ENCODE measurements at places on chromosomes 3 and 15.

DNA sequence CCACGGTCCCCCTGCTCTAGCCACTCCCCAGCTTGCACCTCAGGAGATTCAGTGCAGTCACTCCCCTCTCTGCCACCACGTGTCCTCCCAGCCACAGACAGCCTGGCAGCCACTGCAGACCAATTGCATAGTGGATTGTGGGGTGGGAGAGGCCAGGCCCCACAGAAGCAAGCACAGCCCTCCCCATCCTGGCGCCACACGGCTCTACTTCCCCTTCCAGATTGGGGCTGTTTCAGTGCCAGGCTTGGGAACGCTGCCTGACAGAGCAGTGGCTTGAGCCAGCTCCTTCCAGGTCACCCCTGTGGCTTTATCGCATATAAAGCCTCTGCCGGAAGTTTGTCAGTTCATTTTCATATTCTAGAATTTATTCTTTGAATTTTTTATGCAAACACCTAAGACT lies 90.7 kb downstream of the TMEM266 start:
- DNase-seq = no peak

DNA sequence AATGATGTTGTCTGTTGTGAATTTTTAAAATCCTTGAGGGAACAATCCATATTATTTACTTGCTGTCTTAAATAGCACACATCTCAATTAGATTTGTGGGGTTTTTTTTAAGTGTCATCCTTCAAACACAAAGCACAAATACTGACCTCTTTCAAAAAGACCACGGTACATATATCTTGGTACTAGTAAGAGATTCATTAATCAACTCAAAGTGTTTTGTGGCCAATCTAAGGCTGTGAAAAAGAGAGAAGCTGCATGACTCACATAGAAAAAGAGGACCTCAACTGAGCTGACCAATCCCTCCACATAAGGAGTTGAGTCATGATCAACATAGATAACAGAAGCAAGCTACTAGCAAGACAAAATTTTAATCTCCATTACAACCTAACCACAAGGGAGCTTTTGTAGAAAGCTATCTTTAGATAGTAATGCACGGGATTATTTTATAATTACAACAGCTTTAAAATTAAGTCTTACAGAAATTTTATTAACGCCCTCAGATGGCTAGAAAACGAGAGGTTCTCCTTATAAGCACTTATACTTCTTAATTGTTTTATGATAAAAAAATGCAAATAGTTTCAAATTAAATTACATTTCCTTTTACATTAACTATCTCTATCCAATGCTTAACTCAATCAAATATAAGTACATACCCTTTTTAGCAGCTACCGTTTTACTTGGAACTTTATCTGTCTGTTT lies 60.5 kb downstream of the TOP2B start:
- DNase-seq = no peak

DNA sequence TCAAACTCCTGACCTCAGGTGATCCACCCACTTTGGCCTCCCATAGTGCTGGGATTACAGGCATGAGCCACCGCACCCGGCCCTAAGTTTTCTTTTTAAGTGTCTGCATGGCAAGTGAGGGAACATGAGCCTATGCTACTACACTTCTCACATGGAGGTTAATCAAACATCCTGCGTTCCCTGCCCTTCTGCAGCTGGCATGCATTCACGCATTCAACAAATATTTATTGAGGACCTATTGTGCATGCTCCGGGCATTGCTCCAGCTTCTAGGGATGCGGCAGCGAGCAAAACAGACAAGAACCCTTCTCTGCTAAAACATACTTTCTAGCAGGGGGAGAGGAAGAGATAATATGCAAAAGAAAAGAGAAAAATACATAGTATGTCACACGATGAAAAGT lies 42.6 kb upstream of the ACKR4 start:
- DNase-seq = no peak

DNA sequence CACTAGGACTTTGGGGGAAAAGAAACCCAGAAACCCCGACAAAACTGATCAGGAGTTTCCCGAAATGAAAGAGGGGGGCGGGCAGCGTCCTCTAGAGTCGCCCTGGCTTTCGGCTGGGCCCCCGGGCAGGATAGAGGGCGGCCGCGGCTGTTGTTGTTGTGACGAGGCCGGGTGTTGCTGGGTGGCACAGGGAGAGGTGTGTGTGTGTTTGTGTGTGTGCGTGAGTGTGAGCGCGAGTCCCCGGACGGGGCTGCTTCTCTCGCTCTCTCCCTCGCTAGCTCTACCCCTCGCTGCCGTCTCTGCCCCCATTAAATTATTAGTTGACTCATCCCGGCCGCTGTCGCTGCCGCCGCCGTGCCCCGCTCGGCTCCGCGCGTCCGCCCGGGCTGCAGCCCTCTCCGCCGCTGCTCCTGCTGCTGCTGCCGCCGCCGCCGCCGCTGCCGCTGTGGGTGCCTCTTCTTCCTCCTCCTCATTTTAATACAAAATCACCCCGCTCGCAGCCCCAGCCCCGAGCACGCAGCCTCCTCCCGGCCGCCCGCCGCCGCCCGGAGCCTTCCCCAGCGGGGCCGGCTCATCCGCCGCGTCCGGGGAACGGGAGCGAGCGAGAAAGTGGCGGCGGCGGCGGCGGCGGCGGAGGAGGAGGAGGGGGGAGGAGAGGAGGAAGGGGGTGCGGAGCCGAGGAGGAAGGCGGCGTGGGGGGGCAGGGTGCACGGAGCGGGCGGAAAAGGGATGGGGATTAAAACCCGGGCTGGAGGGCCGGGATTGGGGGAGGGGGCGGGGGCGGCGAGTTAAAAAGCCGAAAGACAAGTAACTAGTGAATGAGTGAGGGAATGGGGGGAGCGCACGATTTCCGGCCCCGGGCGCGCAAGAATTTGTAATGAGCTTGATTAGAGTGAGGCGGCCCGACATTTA lies at the start of gene SATB1:
TSS of gene SATB1 (minus strand) at position 611 of the 912 bp plus-strand sequence. CDS start 4,372 bp downstream, outside the sequence.
- peak; percentile 78 for DNase-seq

- no peak for DNase-seq
Observed at GRCh38 chr3:8870134-8870533, 93.1 kb downstream of the RAD18 start.

DNA sequence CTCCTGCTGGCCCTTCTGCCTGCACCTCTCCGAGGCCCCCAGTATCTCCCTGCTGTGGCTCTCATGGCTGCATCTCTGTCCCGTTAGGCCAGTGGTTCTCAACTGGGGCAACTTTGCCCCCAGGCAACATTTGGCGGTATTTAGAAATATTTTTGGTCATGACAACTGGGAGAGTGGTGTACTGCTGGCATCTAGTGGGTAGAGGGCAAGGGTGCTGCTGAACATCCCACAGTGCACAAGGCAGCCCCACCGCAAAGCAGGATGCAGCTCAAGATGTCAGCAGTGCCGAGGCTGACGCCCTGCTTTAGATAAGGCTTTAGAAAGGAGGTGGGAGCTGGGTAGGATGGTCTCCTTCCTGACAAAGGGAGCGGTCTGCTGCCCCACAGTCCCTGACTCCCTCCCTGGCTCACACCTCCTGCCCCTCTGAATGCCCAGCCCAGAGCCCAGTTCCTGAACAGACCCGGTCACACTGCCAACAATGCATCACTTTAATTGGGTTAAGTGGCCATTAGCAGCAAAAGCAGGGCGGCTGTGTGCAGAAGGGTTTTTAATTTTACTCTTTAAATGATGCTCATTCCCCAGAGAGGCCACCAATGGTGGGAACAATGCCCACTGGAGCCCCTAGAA lies 68.8 kb upstream of the TMEM115 start:
- DNase-seq = peak; percentile 29

- DNase-seq = no peak
Observed at GRCh38 chr3:71421475-71421819, 162.1 kb downstream of the FOXP1 start.

GRCh38 chr3:154942827-154943226 lies 137.3 kb upstream of the MME start:
- no peak for DNase-seq

DNA sequence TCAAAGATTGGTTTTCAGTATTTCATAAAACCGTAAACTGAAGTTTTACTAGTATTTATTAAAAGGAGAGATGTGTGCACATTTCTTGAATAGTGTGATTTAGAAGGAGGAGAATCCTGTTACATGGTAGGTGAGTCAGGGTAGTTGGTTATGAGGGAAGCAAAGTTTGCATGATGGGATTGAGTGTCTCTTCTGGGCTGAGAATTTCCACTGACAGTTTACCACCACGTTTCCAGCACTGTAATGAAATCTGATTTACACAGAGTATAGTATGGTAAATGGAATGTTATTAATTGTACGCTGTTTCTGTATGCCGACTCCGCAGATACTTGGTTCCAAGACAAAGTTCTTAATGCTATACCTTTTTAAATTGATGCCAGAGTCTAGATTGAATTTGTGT lies 1.6 kb downstream of the NECTIN3 start:
- no peak for DNase-seq

- DNase-seq = no peak
Observed at GRCh38 chr3:50557106-50557505, 10.4 kb downstream of the C3orf18 start.

GRCh38 chr3:112471596-112472325 lies 27.5 kb downstream of the BTLA start:
- DNase-seq = no peak

DNA sequence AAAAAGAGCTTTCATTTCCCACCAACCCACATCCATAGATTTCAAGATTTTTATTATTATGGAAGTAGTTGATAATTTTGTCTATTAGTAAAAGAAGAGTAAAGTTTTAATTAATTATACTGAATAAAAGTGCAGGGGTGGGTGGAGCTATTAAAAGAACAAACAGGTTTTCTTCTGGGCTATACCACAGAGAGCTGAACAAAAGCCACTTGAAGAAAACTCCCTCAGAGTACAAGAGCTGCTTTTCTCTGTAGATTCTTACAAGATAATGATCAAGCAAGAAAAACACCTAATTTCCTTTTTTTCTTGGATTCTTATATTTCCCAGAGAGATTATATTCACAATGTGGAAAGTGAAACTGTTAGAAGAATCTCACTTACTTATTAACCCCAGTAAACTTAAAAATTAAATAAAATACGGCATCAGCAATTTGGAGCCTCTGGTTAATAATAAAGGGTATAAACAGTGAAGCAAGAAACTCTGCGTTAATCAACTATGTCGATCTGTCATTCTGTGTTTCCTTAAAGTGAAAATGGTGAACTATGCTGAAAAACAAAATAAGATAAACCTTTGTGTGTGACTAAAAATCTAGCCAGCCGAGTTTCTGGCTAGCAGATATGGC lies 84.9 kb downstream of the THBS1 start:
- no peak for DNase-seq

DNA sequence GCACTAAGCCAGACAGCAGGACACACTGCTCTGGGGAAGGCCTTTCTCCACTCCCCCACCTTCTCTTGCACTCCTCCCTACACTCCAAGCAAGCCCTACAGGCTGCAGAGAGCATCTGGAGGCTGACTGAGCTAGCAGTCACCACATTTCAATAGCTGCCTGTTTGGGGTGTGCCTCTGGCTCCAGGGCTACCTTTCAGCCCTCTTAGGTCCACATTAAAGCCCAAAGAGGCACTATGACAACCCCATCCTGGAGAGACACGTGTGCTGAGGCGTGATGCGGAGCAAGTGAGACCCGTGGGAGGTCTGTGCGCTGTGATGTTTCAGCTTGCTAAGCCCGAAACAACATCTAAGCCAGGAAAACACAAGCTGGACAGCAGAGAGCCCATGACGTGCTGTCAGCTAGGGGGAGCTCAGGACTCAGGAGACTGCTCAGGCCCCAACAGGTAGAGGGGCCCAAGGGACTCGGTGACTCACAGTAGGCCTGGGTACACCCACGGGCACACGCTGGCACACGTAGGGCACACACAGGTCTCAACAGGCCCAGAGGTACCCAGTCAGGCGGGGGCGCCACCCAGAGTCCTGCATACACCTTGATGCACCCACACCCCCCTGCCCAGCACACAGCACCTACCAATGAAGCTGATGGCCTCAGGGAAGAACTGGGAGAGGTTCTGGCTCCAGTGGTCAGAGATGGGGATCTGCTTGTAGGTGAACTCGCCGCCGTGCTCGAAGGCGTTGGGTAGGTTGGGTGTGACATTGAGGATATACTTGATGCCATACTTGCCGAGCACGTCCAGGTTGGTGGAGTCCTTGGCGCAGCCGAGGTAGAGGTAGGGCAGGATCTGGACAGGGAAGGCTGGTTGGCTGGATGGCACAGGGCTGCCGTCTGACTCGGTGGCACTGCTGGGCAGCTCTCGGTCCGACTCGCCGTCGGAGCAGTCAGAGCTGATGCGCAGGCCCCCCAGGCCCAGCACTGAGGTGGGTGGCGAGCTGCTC lies 2.8 kb downstream of the DUSP7 start:
- DNase-seq = no peak

GRCh38 chr3:43796041-43796596 lies 105.4 kb downstream of the ABHD5 start:
- DNase-seq = no peak

DNA sequence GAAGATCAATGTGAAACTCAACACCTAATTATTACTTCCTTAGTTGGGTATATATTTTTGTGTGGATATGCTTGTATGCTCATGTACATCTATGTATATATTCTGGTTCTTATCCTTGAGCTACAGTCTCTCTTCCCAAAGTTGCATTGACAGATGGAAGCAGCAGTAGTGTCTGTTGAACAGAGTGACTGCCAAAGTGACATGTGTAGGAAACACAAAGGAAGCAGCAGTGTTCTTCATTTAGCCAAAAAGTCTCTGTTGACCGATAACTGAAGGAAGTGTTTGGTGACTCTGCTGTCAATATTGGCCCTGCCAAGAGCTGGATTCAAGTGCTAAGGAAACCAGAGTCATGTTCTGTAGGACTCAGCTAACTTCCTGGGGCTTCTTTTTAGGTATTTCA lies 123.8 kb downstream of the C3orf70 start:
- no peak for DNase-seq

- DNase-seq = peak; percentile 45
Observed at GRCh38 chr15:89068325-89068784, 19.9 kb upstream of the ABHD2 start.

- DNase-seq = no peak
Observed at GRCh38 chr15:69272891-69273290, 25.8 kb upstream of the PAQR5 start.

DNA sequence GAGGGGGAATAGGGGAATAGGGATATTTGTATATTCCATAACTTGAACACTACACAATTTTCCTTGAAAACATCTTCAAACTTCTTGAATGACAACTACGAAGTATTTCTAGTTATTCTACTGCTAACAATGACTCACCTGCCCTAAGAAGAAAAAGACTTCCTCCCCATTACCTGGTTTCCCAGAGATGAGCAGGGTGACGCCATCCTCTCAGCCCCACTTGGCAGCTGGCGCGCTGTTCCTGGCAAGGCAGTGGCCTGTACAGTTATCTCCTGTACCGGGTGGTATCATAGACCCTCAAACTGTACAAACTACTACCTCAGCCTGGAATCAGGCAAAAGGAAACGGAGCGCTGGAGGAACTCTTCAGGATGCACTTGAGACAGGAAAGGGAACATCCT lies 10.4 kb downstream of the WDR82 start:
- DNase-seq = no peak

GRCh38 chr15:60721707-60722106 lies 242.8 kb upstream of the ICE2 start:
- DNase-seq = peak; percentile 36

Data from Calu3 (cell line).